Right atrium auricular region (tissue), 2 donors: ENCODE measurements at places on chromosomes 3 and 15. TPM values are rescaled to one million over a fixed set of nuclear protein-coding genes. Genes with fewer than 3 reads are reported as not detected.

RYK gene
- total RNA-seq, result 61.0 TPM

PCOLCE2 gene
- total RNA-seq, result 148 TPM

IGSF11 gene
- 6.5 TPM for total RNA-seq

PDE8A gene
- 23.2 TPM for total RNA-seq

CTXN2 gene
- total RNA-seq, result not detected

SERPINI2 gene
- 2.2 TPM for total RNA-seq

CPA3 gene
- 5.1 TPM for total RNA-seq

STRC gene
- total RNA-seq, result 0.39 TPM

IL12A gene
- 0.31 TPM for total RNA-seq

ZNF80 gene
- not detected for total RNA-seq

COL8A1 gene
- total RNA-seq, result 53.8 TPM

CLEC3B gene
- 180 TPM for total RNA-seq

BSN gene
- 0.41 TPM for total RNA-seq

GABRR3 gene
- not detected for total RNA-seq

KLHL6 gene
- 1.4 TPM for total RNA-seq

PRICKLE2 gene
- 18.4 TPM for total RNA-seq

MORC1 gene
- total RNA-seq, result not detected

HRG gene
- not detected for total RNA-seq
